ENCODE measurements at places on chromosomes 7 and 10.

DNA sequence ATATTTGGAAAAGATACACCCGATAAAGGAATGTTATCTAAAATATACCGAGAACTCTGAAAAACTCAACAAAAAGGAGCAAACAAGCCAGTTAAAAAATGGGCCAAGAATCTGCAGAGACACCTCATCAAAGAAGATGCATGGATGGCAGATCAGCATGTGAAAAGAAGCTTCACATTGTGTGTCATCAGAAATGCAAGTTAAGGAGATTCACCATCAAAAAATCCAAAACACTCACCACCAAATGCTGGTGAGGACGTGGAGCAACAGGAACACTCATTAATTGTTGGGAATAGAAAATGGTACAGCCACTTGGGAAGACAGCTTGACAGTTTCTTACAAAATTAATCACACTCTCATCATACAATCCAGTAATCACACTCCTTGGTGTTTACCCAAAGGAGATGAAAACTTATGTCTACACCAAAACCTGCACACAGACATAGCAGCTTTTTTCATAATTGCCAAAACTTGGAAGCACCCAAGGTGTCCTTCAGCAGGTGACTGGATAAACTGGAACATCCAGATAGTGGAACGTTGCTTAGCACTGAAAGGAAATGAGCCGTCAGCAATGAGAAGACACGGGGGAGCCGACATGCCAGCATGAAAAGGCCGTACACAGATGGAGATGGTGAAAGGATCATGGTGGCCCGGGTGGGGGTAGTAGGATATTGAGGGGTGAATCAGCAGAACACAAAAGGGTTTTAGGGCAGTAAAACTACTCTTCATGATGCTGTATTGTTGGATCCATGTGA is 27.9 kb upstream of the PWWP2B start:
- peaks cover 5% of the 10 kb centered on the region for H3K27me3 ChIP-seq
- H3K27ac ChIP-seq = no peak overlapping the region
- DNase-seq = no peak
- peaks cover 5% of the 10 kb centered on the region for H3K4me1 ChIP-seq
- peaks cover 7% of the 10 kb centered on the region for H3K36me3 ChIP-seq
- H3K4me3 ChIP-seq = no peak overlapping the region

DNA sequence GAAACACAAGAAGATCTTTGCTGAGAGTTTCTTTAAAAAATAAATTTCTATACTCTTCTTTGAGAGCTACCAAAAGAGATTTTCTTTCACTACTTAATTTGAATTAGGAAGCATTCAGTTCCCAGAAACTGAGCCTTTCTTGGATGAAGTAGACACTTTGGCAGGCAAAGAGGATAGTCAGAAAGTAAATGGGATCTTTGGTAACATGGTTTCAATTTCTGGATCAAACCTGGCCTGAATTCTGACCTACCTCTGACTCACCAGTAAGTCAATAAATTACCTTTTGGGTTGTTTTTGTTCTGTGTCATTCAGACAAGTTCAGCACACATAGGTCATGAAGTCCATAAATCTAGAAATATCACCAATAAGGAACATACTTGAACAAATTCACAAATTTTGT is 26.8 kb upstream of the CABCOCO1 start:
- no peak for DNase-seq
- no peak overlapping the region for H3K27ac ChIP-seq
- no peaks in the 10 kb centered on the region for H3K4me1 ChIP-seq
- no peak overlapping the region for H3K4me3 ChIP-seq

DNA sequence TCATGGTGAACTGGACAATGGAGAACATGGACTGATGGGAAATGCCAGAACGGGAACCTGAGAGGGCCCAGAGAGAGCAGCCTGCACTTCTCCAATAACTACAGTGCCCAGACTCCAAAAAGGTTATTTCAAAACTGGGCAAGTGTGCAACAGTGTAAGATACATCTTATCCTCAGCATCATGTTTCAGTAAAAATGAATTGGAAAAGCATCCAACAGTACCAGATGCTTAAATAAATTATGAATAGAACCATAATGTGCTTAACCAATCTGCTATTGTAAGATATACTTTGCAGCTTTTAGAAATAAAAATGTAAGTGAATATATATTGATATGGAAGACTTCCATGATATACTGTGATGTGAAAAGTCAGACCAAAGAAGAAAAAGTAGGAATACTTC is 303.3 kb downstream of the GRID1 start:
- peaks cover 44% of the 10 kb centered on the region for H3K27me3 ChIP-seq
- no peak overlapping the region for H3K4me3 ChIP-seq
- no peaks in the 10 kb centered on the region for H3K4me1 ChIP-seq
- H3K27ac ChIP-seq = no peak overlapping the region

- no peak overlapping the region for H3K4me3 ChIP-seq
- no peak for DNase-seq
- no peak overlapping the region for H3K27ac ChIP-seq
- no peaks in the 10 kb centered on the region for H3K4me1 ChIP-seq
These were observed 156.1 kb upstream of the TRIM24 start for GRCh38 chr7:138304071-138304320.

DNA sequence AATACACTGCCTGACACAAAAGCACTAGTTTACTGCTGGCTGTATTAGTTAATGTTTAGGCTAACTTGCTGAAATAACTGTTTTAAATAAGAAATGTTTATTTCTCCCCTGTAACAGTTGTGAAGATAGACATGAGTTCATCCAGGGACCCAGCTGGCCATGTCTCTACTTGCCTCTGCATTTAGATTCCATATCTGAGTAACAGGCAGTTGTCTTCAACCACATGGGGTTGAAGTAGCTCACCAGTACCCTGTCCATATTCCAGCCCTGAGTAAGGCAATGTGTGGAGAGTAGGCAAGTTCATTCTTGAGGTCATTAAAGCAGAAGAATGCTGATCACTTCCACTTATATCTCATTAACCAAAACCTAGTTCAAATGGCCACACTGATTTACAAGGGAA is 31.1 kb upstream of the RSBN1L start:
- DNase-seq = no peak
- H3K27me3 ChIP-seq = no peaks in the 10 kb centered on the region
- H3K27ac ChIP-seq = no peak overlapping the region
- H3K4me1 ChIP-seq = peaks cover 2% of the 10 kb centered on the region
- H3K4me3 ChIP-seq = no peak overlapping the region

DNA sequence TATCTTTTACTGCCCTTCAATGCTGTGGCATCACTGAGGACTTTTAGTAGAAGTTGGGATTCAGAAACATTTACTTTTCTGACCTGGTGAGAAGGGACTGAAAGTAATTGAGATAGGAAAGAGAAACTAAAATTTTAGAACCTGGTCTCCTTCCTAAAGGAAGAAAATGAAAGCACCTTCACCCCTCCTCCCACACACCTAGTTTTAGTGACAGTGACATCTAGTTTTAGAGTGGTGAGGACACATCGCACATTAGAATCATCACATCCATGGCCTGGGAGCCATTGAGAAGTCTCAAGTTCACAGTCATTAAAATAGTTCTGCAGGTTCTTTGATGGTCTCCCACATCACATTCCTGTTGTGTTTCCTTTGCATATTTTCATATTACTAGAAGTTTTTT is 16.1 kb downstream of the TAS2R41 start:
- peaks cover 18% of the 10 kb centered on the region for H3K4me1 ChIP-seq
- H3K27me3 ChIP-seq = peaks cover 3% of the 10 kb centered on the region
- H3K4me3 ChIP-seq = no peak overlapping the region
- no peak overlapping the region for H3K27ac ChIP-seq

DNA sequence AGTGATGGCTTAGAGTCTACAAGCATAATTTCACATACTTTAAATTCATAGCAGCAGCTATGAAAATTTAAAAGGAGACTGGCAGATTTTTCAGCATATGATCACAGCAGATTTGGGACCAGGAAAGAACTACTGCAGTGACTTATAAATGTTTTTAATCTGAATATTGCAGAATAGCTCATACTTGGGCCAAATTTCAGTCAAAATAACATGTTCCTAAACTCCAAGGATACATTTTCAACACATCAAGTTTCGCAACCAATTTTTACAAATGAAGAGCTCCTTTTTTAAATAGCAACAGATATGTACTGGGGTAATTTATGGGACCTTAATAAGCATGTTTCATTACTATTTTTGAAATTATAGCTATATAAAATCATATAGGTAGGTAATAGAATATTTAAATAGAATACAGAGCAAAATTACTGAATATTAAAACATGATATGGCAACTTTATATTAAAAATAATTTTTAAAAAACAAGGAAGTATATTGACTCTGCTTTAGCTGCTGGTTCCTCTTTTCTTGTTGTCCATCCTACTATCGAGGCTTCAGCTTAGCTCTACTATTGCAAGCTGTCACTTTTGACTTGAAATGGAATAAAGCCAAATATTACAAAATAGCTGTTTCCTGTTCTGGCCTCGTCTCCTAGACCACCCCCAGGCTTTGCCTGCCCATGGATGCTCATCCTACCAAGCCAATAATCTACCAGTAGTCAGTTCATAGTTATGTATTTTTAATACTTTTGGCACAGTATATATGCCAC is 123.1 kb downstream of the NRBF2 start:
- H3K4me1 ChIP-seq = peaks cover 50% of the 10 kb centered on the region
- peaks cover 9% of the 10 kb centered on the region for H3K36me3 ChIP-seq
- peak overlapping the region; percentile 15 for H3K4me3 ChIP-seq
- no peaks in the 10 kb centered on the region for H3K27me3 ChIP-seq
- peak overlapping the region; percentile 83 for H3K27ac ChIP-seq
- no peak for DNase-seq

Measured in T-helper 17 cell (primary cell).